ENCODE measurements at places on chromosomes 5 and 9.

- no peak for DNase-seq
Observed at GRCh38 chr5:34618371-34619065, 37.6 kb upstream of the RAI14 start.

DNA sequence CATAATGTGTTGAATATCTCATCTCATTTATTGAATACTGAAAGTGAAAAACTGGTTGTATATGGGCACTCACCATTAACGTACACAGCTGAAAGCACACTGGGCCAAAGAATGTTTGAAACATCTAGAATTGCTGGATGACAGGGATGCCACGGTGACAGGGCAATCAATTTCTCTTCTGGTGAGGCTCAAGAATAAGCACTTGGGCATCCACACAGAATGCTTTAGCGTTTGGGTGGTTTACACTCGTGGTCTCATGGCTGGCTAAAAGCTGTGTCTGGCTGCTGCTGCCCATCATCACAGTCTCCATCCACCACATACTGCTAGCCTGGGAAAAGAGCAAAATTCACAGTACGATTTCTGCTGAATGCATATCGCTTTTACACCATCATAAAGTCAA lies 30.7 kb upstream of the IL31RA start:
- DNase-seq: no peak

DNA sequence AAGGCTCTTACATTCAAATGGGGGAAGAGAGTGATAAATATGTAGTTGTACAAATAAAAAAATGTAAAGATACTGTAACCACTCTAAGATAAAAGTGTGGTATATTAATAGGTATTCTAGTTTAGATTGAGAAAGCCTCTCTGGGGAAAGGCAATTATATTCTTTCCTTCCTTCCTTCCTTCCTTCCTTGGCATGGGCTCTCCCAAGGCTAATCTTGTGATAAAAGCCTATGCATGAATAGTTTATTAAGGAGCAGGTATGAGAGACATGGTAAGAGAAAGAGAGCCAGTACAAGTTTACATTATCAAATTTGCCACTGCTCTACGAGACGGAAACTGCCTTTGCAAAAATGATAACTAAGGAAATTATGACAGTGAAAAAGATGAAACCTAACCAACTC lies 588.8 kb downstream of the PRELID2 start:
- DNase-seq: no peak

GRCh38 chr9:130906735-130907416 lies 10.3 kb upstream of the QRFP start:
- DNase-seq: no peak
